Naive thymus-derived CD4-positive, alpha-beta T cell (primary cell): ENCODE measurements at places on chromosomes 5 and 9. TPM values are rescaled to one million over a fixed set of nuclear protein-coding genes. Genes with fewer than 3 reads are reported as not detected.

- H3K27me3 ChIP-seq: no peaks in the 10 kb centered on the region
- H3K4me3 ChIP-seq: no peak overlapping the region
- no peak for DNase-seq
- no peak overlapping the region for H3K27ac ChIP-seq
Measured at GRCh38 chr5:11289733-11290132, 528.7 kb upstream of the DAP start.

DNA sequence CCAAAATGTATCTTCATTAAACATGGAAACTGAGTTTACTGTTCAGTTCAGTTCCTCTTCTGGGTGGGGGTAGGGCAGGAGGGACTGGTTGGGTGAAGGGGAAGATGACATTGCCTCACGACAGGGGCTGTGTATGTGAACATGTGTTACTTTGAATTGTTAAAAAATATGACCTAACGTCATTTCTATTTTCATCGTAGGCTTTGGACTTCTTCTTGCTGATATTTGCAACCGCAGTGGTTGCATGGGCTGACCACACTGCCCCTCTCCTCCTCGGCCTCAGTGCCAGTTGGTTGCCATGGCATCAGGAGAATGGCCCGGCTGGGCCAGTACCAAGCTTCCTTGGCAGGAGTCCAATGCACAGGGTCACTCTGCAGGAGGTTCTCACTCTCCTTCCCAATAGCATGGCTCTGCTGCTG, 41.5 kb downstream of the HACD4 start:
- H3K27ac ChIP-seq: no peak overlapping the region
- H3K27me3 ChIP-seq: no peaks in the 10 kb centered on the region
- no peak for DNase-seq
- no peaks in the 10 kb centered on the region for H3K4me1 ChIP-seq

DNA sequence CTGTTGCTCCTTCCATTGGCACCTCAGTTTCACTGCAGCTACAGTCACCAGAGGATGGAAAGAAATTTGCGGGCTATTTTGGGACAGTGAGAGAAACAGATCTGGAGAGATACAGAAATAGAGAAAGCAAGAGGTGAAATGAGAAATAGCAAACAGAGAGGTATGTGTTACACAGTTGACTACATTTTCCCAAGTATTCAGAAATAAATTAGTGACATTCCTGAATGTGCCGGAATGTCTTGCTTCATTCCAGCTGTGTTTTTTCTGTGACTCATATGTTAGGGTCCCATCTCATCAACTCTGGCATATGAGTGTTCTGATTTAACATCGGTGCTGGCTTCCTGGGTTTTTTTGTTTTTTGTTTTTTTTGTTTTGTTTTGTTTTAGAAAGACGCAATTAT, 63.8 kb upstream of the ZNF462 start:
- H3K4me1 ChIP-seq: no peaks in the 10 kb centered on the region
- DNase-seq: no peak
- no peaks in the 10 kb centered on the region for H3K27me3 ChIP-seq
- H3K4me3 ChIP-seq: no peak overlapping the region
- no peak overlapping the region for H3K27ac ChIP-seq
- no peaks in the 10 kb centered on the region for H3K36me3 ChIP-seq

DNA sequence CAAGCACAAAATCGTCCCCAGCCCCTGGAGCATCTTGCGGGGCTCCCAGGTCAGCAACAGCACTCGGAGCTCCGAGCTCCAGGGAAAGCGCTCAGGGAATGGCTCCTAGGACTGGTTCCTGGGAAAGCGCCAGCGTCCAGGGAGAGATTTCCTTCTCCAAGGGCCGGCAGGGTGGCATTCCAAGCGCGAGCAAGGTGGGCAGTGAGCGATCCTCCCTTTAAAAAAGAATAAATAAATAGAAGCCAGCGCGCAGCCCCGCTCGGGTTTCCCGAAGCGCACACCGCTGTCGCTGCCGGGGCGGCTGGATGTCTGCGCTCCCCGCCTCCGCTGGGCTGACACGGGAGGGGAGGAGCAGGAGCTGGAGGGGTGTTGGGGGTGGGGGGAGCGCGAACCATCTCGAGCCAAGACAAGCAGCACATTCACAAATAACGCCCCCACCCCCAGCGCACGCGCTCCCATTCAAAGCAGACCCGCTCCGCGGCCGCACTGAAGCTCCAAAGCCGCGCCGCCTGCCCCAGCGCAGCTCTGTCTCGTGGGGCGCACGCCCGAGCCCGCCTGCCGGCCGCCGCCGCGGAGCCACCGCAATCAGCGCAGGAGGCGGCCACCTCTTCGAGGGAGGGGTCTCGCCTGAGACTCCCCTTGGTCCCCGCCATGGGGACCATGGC, 327.4 kb downstream of the SH3GL2 start:
- H3K27ac ChIP-seq: no peak overlapping the region
- no peaks in the 10 kb centered on the region for H3K27me3 ChIP-seq
- H3K4me3 ChIP-seq: no peak overlapping the region

GRCh38 chr9:105646879-105647594, 15.2 kb upstream of the TAL2 start:
- H3K27ac ChIP-seq: no peak overlapping the region
- no peaks in the 10 kb centered on the region for H3K27me3 ChIP-seq
- H3K4me3 ChIP-seq: no peak overlapping the region
- no peaks in the 10 kb centered on the region for H3K36me3 ChIP-seq
- no peaks in the 10 kb centered on the region for H3K4me1 ChIP-seq

DNA sequence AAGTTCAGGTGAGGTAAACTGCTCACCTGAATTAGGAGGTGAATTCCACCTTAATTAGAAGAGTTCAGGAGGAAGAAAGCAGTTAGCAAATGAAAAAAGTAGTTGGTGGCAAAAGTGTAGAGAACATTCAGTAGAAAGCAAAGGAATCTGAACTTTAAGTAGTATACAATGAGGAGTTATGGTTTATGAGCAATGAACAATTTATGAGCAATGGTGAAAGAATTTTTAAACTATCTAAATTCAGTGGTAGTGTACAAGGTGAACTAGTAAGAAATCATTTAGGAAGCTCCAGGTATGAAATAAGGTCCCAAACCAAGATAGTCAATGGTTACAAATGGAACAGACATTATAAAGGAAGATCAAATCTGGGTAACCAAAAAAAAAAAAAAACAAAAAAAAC, 3.1 kb downstream of the CETN3 start:
- peaks cover 13% of the 10 kb centered on the region for H3K4me1 ChIP-seq
- H3K36me3 ChIP-seq: peaks cover 9% of the 10 kb centered on the region
- no peak for DNase-seq
- H3K27ac ChIP-seq: no peak overlapping the region

Gene ELAVL2
- total RNA-seq: not detected

GRCh38 chr5:172364773-172365172, 81.2 kb upstream of the UBTD2 start:
- H3K4me1 ChIP-seq: no peaks in the 10 kb centered on the region
- DNase-seq: no peak
- no peak overlapping the region for H3K27ac ChIP-seq
- H3K36me3 ChIP-seq: no peaks in the 10 kb centered on the region
- H3K27me3 ChIP-seq: no peaks in the 10 kb centered on the region

GRCh38 chr5:5304361-5305020, 118.0 kb upstream of the ICE1 start:
- H3K4me1 ChIP-seq: no peaks in the 10 kb centered on the region
- H3K36me3 ChIP-seq: no peaks in the 10 kb centered on the region
- no peak for DNase-seq
- no peak overlapping the region for H3K4me3 ChIP-seq
- no peak overlapping the region for H3K27ac ChIP-seq
- H3K27me3 ChIP-seq: no peaks in the 10 kb centered on the region

Gene RGS14
- 112 and 115 TPM in 2 replicates for total RNA-seq

Gene PCDHGA1
- 0.08 and 0.17 TPM in 2 replicates for total RNA-seq

DNA sequence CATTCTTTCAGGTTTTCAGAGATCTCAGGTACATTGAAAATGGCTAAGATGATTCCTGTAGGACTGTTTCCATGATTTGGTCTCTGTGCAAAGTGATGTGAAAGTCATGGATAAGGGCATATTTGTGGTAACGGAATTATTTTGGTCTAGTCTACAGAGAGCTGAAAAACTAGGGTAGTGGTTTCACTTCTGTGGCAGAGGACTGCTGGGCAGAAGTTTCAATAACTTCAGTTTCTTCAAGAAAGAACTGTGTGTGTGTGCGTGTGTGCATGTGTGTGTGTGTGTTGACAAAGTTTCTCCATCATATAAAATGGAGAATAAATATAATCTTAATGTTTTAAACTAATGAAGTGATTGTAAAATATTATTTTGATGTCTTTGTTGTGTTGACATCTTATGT, 4.3 kb downstream of the CNOT8 start:
- no peak overlapping the region for H3K27ac ChIP-seq
- DNase-seq: no peak
- H3K36me3 ChIP-seq: peaks cover 37% of the 10 kb centered on the region
- no peak overlapping the region for H3K4me3 ChIP-seq

- no peak overlapping the region for H3K4me3 ChIP-seq
- H3K27me3 ChIP-seq: no peaks in the 10 kb centered on the region
- no peaks in the 10 kb centered on the region for H3K4me1 ChIP-seq
Measured at GRCh38 chr5:151270599-151270998, 17.6 kb downstream of the GM2A start.

DNA sequence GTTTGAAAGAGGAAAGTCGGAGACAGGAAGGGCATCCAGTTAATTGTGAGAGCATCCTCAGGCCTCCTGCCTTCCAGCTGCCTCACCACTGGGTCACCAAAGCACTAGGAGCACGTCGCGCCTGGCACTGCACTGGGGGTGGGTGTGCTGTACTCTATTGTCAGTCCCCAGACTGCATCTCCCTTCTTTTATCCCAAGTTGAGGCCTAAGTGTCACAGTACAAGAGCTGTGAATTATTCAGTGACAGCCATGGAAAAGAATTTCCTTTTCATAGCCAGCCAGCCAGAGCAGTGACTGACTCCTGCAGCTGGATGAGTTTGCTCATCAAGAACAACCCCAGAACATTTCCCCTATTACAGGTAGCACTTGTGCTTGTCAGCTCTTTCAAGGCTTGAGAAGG, 16.3 kb downstream of the CLTA start:
- no peak overlapping the region for H3K27ac ChIP-seq
- no peak for DNase-seq
- H3K4me1 ChIP-seq: peaks cover 8% of the 10 kb centered on the region
- H3K27me3 ChIP-seq: no peaks in the 10 kb centered on the region

- DNase-seq: no peak
- H3K4me3 ChIP-seq: no peak overlapping the region
- no peaks in the 10 kb centered on the region for H3K4me1 ChIP-seq
- no peaks in the 10 kb centered on the region for H3K36me3 ChIP-seq
- H3K27ac ChIP-seq: no peak overlapping the region
- no peaks in the 10 kb centered on the region for H3K27me3 ChIP-seq
Measured at GRCh38 chr5:93925321-93925720, 183.9 kb upstream of the POU5F2 start.

Gene OR4F3
- total RNA-seq: 0.35 TPM

DNA sequence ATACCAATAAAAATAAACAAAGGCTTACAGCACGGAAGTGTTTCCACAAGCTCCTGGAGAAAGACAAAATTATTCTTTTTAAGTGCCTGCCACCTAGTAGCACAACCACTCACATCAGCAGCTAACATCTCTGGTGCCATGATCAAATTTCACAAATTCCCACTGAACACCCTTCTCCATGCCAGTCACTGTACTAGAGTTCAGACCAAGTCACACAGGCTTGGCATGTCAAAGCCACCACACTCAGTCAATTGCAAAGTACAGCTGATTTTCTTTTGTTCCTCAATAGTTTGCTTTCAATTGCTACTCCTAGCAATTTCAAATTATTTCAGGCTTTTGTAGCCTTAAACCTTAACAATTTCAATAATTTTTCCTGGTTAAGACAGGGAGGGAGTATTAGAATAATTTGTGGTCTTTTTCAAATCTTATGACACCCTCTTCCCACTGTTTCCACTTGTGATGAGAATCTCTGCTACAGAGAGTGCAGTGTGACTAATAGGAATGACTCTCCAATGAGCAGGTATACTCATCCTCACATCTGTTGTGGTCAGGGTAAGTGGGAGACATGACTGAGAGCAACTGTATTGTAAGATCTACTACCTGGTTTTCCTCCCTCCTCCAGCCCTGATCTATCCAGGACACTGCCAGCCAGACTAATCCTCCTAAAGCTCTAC, 46.2 kb downstream of the RNF145 start:
- no peak overlapping the region for H3K27ac ChIP-seq
- H3K4me3 ChIP-seq: no peak overlapping the region
- peaks cover 7% of the 10 kb centered on the region for H3K36me3 ChIP-seq
- no peaks in the 10 kb centered on the region for H3K27me3 ChIP-seq
- no peak for DNase-seq

DNA sequence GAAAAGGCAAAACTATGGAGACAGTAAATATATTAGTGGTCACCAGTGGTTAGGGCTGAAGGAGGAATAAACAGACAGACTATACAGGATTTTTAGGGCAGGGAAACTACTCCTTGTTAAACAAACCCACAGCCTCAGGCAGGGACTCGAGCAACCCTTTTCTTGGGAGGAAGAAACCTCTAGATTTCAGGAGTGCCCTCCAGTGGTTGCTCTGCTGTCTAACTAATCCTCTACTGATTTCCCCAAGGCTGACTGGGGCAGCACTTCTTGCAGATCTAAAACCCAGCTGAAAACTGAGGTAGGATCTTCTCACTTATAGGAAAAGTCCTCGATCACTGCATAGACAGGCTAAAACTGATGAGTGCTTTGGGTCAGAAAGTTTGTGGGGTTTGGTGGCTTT, 176.8 kb downstream of the ISOC1 start:
- no peaks in the 10 kb centered on the region for H3K36me3 ChIP-seq
- H3K4me1 ChIP-seq: no peaks in the 10 kb centered on the region
- no peak overlapping the region for H3K4me3 ChIP-seq
- H3K27me3 ChIP-seq: no peaks in the 10 kb centered on the region
- no peak for DNase-seq
- H3K27ac ChIP-seq: no peak overlapping the region

Gene NKD2
- 4.8 and 6.5 TPM in 2 replicates for total RNA-seq

GRCh38 chr5:98364549-98364948, 408.9 kb upstream of the RGMB start:
- no peak for DNase-seq
- H3K27ac ChIP-seq: no peak overlapping the region
- H3K36me3 ChIP-seq: no peaks in the 10 kb centered on the region
- H3K27me3 ChIP-seq: no peaks in the 10 kb centered on the region
- H3K4me1 ChIP-seq: no peaks in the 10 kb centered on the region

Gene IFNK
- total RNA-seq: not detected in 2 replicates

- H3K27me3 ChIP-seq: no peaks in the 10 kb centered on the region
- H3K27ac ChIP-seq: no peak overlapping the region
- no peak overlapping the region for H3K4me3 ChIP-seq
- no peaks in the 10 kb centered on the region for H3K36me3 ChIP-seq
Measured at GRCh38 chr5:116566251-116566650, 8.4 kb downstream of the SEMA6A start.
